Hindlimb muscle (tissue), 1 donor: ENCODE measurements at places on chromosomes 4 and X. TPM values are rescaled to one million over a fixed set of nuclear protein-coding genes. Genes with fewer than 3 reads are reported as not detected.

RTL3 gene
- 0.99 TPM for polyA plus RNA-seq

ZIC3 gene
- not detected for polyA plus RNA-seq

CCSER1 gene
- 0.37 TPM for polyA plus RNA-seq

LPAR4 gene
- polyA plus RNA-seq = 39.1 TPM

POLN gene
- polyA plus RNA-seq = 3.1 TPM

PNMA6A gene
- 2.5 TPM for polyA plus RNA-seq

SUPT20HL1 gene
- not detected for polyA plus RNA-seq

KLHL15 gene
- polyA plus RNA-seq = 10.0 TPM

AFM gene
- polyA plus RNA-seq = not detected

SYN1 gene
- polyA plus RNA-seq = 8.8 TPM

CT47B1 gene
- polyA plus RNA-seq = not detected
